ENCODE measurements at places on chromosomes 1 and 21.

DNA sequence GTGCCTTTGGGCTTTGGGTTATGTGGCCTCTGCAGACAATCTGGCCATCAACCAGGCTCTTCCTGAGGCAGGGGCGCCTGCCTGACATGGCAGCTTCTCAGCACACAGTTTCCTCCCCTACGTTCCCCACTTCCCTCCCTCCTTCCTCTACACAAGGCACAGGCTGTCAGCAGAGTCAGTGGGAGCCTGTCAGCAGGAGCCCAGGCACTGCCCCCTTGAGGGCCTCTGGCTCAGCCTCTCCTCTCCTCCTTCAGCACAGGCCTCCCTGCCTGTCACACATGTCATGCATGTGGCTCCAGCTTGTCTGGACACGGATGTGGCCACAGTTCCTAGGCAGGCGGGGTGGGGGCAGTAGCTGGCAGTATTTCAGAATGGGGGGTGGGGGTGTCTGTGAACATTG is 52.2 kb upstream of the ARTN start:
- no peak for DNase-seq

DNA sequence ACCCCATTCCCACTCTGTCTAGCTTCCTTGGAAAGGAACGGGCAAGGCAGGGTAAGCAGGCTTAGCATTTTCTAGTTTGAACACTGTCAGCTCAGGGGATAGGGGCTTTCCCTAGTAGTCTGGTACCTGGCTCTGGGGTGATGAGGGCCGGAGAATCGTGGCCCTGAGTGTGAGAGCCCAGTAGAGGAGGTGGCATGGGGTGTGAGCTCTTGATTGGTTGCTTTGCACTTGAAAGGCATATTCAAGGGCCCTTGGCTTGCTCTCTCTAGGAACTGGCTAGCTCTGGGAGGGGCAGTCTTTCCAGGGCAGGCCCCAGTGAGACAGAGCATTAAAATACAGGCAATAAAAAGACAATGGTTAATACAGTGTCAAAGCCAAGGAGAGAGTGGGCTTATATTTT is 10.8 kb upstream of the EXTL1 start:
- DNase-seq = peak; percentile 33

- no peak for DNase-seq
Measured at GRCh38 chr21:44459712-44460440, 4.6 kb downstream of the LRRC3 start.

DNA sequence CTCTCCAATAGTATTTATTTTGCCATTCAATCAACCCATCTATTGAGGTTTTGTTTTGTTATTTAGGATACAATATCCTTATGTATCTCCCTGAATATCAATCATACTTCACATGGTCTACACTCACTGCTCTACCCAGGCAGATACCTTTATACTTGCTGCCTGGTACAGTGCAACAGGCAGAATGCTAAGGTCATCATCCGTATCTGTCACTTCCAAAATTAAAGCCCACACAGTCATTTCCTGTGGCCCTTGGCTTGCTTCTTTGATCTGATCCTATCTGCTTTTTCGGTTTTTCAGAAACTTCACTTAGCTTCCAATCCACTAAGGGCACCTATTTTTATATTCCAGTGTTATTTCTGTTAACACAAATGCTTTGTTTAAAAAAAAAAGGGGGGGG is 22.3 kb upstream of the ZZZ3 start:
- no peak for DNase-seq

DNA sequence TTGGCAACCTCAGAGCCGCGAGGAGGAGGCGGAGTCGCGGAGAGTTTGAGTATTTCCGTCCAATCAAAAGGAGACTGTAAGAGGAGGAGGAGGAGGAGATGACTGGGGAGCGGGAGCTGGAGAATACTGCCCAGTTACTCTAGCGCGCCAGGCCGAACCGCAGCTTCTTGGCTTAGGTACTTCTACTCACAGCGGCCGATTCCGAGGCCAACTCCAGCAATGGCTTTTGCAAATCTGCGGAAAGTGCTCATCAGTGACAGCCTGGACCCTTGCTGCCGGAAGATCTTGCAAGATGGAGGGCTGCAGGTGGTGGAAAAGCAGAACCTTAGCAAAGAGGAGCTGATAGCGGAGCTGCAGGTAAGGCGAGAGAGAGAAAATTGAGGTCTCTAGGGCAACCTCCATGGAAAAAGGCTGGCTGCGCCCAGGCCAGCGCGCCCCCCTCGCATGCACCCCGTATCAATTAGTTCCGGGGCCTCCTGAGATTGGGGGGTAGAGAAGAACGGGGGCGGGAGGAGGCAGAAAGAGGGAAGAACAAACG is at the start of gene PHGDH:
TSS of gene PHGDH (plus strand) at position 131 of the 538 bp plus-strand sequence. CDS start at position 220, 89 bp downstream.
- no peak for DNase-seq

Measured in NCI-H187 (cell line).